ENCODE measurements at places on chromosomes 3 and 15. TPM values are rescaled to one million over a fixed set of nuclear protein-coding genes. Genes with fewer than 3 reads are reported as not detected.

SCG3 gene
- 0.02 TPM for polyA plus RNA-seq

TEX55 gene
- not detected for polyA plus RNA-seq

ZNF662 gene
- 0.29 TPM for polyA plus RNA-seq

STARD9 gene
- polyA plus RNA-seq, result 2.0 TPM

SAMD7 gene
- not detected for polyA plus RNA-seq

WDR6 gene
- 172 TPM for polyA plus RNA-seq

GOLGA6L4 gene
- polyA plus RNA-seq, result 2.1 TPM

GREM1 gene
- polyA plus RNA-seq, result 852 TPM

FBXL22 gene
- polyA plus RNA-seq, result 0.70 TPM

RYR3 gene
- polyA plus RNA-seq, result not detected

C3orf20 gene
- polyA plus RNA-seq, result not detected

PPM1L gene
- polyA plus RNA-seq, result 0.14 TPM

GRM7 gene
- polyA plus RNA-seq, result not detected

DNA sequence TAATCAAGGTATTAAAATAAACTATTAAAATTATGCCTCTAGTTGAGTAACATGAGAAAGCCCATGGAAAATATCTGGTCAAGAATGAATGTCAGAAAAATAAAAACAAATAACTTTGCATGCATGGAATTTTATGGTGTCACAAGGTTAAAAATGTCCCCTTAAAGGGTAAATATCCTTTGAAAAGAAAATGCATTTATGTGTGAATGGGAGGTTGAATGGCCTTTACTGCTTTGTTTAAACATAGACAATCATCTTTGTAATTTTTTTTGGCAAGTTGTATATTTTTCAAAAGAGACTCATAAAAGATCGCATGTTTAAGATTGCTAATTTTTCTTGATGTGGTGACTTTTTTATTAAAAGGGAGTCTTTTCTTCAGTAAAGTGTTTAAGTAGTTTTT is 564.2 kb downstream of the NR2F2 start:
- no peak for DNase-seq

GRCh38 chr3:177451864-177452830 is 254.9 kb upstream of the TBL1XR1 start:
- DNase-seq, result peak; percentile 94

- DNase-seq, result peak; percentile 90
These were observed 651.4 kb upstream of the NECTIN3 start for GRCh38 chr3:110420158-110420641.

DNA sequence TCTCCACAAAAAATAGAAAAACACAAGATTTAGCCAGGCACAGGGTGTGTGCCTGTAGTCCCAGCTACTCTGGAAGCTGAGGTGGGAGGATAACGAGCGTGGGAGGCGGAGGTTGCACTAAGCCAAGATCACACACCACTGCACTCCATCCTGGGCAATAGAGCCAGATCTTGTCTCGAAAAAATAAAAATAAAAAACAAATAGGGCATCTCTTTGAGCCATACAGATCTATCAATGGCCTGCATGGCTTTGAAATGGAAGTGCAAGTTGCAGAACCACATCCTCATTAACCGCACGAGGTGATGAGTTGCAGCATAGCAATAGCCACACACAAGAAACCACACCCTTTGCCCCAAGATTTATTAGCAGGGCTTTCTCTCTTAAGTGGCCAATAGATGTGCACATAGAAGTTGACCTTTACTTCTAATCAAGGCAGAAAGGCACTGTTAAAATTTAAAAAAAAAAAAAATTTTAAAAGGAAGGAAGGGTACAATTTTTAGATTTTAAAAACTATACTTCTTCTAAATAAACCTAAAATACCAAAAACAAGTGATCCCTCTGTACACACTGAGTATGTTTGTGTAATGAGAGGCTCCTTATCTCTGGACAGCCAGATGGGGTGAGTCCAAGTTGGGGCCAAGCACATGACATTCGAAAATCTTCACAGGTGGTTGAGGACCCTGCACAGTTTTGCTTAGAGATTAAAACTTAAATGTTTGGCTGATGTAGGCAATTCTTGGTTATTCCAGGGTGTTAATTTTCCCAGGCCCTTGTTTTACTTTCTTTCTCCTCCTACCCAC is 53.4 kb downstream of the FILIP1L start:
- DNase-seq, result no peak

DNA sequence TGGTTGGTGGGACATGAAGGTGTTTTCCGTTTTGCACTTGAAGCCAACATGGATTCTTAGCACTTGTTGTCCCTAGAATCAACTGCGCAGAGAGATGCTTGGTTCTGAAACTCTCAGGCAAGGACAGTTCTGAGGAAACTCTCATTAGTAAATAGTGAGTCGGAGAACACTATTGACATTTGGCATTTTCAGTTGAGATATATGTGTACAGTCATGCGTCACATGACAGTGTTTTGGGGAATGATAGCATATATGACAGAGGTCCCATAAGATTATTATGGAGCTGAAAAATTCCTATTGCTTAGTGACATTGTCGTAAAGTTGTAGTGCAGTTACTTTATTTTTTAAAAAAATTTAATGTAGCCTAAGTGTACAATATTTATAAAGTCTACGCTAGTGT is 5.8 kb downstream of the APBA2 start:
- DNase-seq, result peak; percentile 24

- DNase-seq, result peak; percentile 95
These were observed 15.6 kb downstream of the CHST2 start for GRCh38 chr3:143135150-143135549.

DNA sequence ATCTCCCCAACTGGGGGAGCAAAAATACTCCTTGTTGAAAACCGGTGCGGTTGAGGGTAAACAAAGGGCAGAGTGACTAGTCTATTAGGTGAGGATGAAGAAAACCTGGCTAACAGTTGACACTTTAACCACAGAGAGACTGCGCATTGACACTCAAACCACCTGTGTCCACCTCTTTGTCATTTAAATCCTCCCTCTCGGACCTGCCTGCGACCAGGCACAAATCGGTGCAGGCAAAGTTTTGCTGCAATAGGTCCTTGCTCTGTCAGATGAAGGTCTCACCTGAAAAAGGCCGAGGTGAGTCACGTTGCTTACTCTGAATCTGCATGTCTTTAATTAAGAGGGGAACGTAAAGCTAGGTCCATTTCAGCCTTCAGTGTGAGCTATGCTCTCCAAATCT is 494.1 kb upstream of the DPPA4 start:
- no peak for DNase-seq

- DNase-seq, result no peak
These were observed 121.4 kb downstream of the OCA2 start for GRCh38 chr15:27977696-27978095.

GRCh38 chr3:171548917-171549316 is 88.7 kb upstream of the TNIK start:
- DNase-seq, result peak; percentile 18

GRCh38 chr3:143330296-143330868 is 210.8 kb downstream of the CHST2 start:
- no peak for DNase-seq

- no peak for DNase-seq
These were observed 692 bp upstream of the C15orf39 start for GRCh38 chr15:75200765-75201615.

DNA sequence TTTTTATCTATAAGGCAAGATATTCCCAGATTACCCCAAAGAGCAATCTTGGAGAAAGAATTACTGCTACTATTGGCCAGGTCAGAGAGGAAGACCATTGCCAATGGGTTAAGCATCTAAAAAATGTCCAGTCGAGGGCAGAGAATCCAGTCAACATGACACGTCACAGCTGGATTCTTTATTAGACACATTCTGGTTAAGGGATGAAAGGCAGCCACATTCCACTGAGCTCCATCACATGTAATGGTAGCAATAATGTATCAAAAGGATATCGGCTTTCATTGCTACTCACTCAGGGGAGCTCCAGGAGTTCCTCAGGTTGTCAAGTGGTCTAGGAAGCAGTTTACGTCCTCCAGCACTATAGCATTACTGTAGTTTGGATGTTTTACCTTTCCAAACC is 421.1 kb downstream of the PLOD2 start:
- peak; percentile 2 for DNase-seq

DNA sequence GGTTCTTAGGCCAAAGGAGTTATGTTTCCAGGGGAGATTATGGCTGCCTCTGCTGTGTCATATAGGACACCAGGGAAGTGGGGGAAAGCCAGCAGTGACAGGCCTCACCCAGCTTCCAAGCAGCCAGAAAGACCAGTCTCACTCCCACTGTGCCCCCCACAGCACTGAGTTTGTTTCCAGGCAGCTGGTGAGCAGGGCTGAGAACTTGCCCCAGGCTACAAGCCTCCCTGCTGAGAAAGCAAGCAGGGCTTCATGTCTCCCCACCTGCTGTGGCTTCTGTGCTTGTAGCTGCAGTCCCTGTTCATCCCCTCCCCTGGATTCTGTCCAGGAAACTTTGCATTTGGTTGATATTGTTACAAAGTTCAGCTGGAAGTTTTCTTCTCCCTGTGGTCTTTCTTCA is 376.3 kb downstream of the PDCD6IP start:
- no peak for DNase-seq

DNA sequence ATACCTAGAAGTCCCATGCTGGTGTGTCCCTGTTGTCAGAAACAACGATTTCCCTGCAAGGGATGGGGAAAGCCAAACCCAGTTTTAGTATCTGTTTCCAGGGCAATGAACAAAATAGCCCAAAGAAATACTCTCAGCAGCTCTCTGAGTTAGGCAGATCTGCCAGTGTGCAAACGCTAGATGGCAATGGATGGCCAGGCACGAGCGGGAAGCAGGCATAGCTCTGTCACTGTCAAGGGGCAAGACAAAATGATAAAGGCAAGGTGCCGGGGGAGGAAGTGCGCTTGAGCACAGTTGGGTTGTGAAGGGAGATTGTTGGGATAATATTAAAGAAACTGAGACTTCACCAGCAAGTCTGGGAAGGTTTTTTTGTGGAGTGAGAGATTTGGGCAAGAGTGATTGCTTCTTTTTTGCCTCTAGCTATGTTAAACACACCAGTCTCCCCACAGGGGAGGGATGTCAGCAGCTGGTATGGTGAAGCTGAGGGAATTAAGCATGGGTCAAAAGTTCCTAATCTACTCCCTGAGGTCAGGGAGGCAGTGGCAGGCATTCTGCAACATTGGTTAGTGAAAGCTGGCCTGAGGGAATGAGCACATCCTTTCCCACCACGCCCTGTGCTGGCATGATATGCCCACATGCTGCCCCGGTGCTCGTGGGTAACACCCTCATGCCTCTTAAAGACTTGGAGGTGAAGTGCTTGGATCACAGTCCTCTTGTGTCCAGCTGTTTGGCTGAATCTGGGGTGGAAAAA is 117.5 kb downstream of the PDCD6IP start:
- peak; percentile 28 for DNase-seq

GRCh38 chr15:81327516-81327915 is 3.6 kb upstream of the STARD5 start:
- DNase-seq, result peak; percentile 91

DNA sequence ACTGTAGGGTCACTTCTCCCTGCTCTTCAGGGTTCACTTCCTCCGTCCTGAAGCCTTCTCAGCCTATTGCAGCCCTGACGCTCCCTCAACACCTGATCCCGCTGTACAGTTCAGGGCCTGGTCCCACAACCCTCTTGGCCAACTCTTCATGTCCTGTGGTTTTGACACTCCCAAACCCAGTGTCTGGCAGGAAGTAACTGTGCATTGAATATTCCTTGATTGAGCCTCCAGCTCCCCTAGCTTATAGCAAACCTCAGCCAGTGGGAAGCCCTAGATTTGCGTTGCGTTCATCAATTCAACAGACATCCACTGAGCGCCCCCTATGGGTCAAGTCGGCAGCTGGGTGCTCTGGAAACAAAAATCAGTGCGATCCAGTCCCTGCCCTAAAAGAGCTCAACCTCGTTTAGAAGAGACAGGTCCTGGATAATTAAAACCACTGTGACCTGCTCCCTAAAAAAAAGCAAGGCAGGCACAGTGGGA is 13.5 kb downstream of the UBAP1L start:
- DNase-seq, result peak; percentile 63

DNA sequence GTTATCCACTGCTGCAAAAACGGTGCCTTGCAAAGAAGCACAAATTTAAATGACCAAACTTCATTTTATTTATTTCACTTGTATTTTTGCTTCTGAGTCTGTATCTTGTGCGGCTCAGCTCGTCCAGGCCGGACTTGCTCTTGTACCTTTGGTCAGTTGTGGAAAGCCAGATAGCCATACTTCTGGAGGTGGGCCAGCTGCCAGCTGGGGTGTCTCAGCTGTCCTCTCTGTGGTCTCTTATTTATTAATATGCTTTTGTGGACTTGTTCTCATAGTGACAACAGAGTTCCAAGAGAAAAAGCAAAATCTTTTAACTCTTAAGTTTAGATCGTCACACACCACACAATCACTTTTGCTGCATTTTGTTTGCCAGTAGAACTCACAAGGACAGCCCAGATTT is 87.7 kb downstream of the IL1RAP start:
- DNase-seq, result no peak

DNA sequence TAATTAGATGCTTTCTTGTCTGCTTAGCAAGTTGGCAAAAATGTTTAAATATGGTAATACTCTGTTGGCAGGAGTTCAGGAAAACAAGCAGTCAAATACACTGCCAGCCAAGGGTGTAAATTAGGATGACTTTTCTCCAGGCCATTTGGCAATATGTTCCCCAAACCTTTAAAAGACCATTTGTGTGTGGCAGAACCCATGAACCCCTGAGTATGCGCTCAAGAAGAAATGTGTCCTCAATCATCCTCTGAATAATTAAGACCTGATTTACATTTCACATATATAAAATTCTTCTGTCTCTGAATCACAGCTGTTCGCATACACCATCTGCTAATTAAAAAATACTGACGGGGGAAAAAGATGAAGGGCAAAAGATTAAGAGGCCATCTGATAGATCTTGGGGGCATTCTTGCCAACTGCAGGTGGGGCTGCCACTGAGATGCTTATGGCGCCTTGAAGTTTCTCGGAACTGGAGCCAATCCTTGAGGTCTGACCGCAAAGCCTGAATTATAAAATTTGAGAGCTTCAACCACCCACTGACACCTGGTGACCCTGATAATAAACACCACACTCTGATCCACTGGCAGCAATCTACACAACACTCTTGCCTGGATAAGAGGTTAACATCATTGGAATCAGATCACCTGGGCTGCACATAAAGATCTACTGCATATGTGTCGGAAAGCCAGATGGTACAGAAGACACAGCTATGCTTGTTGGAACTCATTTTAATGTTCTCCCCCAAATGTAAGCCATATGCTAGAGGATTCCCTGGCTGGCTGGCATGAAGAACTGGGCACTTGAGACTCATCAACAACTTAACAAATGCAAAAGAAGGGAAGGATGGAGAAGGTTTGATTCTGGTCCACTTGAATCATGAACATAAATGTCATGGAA is 190.6 kb downstream of the OSBPL10 start:
- DNase-seq, result no peak

GRCh38 chr3:121152573-121152972 is 244.6 kb downstream of the STXBP5L start:
- DNase-seq, result no peak

DNA sequence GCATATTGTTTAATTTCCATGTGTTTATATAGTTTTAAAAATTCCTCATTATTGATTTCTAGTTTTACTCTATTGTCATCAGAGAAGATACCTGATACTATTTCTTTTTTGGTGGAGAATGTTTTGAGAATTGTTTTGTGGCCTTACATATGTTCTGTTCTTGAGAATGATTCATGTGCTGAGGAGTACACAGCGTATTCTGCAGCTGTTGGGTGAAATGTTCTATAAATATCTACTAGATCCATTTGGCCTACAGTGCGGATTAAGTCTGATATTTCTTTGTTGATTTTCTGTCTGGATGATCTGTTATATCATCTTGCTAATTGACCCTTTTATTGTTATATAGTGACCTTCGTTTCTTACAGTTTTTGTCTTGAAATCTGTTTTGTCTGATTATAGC is 109.7 kb downstream of the UBE2E2 start:
- DNase-seq, result peak; percentile 51
